Pancreas (tissue), 10 donors: ENCODE measurements at places on chromosomes 2 and 18.

DNA sequence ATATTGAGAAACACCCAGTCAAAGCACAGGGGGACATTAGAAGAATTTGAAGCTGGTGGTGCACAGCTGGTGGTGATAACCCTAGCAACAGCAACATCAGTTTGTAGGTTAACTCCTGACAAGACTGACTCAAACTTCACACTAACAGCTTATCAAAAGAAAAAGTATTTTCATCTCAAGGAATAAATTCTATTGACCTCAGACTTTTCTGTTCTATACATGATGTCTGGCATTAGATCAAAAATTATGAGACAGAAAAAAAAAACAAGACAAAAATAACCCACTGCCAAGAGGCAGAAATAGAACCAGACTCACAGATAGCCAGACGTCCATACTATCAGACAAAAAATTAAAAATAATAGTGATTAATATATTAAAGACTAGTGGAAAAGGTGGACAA lies 126.1 kb downstream of the COL6A3 start:
- no peak for DNase-seq

DNA sequence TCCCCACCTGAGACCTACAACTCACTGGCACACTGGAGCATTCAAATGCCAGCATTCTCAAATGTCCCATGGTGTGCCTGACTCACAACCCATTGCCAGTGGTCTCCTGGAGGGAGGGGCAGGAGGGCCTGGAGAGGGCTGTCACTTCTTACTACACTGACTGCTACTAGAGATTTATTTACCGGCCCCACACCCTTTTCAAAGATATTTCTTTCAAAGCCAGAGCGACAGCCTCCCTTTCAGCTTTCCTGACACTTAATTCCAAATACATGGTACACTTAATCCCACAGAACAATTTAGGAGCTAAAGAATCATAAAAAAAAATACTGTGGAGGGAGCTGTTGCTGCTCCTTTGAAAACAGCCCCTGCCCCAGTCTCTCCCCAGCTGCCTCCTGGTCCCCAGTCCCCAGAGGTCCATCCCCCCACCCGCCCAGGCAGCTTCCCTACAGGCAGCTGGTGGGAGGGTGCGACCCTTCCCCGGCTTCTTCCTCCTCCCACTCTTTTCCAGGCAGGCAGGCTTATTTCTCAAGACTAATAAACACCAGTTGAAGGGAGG lies 129.1 kb upstream of the SMAD2 start:
- no peak for DNase-seq

GRCh38 chr18:62437235-62438017 lies 85.4 kb upstream of the ZCCHC2 start:
- DNase-seq: peak; percentile 79

GRCh38 chr2:241910604-241911520 lies 41.3 kb downstream of the RTP5 start:
- DNase-seq: no peak

GRCh38 chr2:226906163-226906693 lies 70.4 kb downstream of the RHBDD1 start:
- DNase-seq: no peak

- no peak for DNase-seq
Observed at GRCh38 chr18:56186319-56186718, 452.1 kb downstream of the TXNL1 start.

DNA sequence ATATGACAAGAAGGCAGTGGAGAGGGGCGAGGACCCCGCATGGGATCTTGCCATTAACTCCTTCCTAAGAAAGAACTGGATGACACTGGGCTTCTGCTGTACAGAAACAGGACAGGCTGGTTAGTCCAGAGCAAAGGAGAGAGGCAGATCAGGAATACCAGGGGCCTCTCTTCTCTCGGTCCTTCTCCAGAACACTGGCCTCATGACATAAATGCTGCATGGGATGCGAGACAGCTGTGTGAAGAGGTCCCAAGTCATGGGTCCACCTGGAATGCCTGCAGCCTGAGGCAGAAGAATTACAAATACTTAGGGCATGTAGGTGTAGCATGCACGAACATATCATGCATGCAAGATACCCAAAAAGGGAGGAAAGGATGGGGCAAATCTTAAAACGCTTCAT lies 9.1 kb downstream of the MBOAT2 start:
- no peak for DNase-seq

DNA sequence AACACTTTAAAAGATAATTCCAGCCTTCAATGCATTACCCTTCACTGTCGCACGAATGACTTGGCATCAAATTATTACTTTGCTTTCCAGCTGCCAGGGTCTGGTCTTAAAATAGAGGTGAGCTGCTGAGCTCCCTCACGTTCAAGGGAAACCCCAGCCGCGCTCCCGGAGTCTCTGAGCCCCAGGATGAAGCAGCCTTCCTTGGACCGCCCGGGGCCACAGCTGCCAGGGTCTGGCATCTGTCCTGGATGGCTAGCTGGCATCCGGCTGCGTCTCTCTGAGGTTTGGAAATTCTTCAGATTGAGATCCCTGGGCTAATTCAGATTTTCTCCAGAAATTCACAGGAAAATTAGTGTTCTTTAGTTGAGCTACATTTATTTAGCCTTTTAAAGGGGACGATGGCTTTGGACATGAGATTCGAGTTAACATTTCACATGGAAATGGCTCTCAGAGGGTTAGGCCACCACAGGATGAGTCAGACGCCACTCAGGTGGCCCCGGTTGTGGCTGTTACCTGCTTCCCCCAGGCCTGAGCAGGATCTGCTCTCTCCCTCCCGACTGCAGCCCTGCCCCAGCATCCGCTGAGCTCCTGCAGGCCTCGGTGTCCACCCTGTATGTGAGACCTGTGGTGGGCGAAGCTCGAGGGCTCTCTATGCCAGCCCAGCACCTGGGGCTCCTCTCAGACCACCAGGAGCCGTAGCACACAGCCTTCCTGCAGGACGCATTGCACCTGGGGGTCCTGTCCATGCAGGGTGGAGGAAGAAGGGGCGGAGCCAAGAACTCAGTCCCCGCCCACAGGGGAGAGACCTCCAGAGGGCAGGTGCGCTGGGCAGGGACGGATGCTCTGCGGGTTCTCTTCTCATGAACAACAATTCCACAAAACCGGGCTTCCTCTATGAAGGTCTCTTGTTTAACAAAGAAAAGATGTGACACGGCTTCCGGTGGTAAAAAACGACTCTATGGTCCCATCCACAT lies 255.5 kb downstream of the TWIST2 start:
- no peak for DNase-seq

- DNase-seq: no peak
Observed at GRCh38 chr18:54947091-54947490, 12.2 kb downstream of the CCDC68 start.

DNA sequence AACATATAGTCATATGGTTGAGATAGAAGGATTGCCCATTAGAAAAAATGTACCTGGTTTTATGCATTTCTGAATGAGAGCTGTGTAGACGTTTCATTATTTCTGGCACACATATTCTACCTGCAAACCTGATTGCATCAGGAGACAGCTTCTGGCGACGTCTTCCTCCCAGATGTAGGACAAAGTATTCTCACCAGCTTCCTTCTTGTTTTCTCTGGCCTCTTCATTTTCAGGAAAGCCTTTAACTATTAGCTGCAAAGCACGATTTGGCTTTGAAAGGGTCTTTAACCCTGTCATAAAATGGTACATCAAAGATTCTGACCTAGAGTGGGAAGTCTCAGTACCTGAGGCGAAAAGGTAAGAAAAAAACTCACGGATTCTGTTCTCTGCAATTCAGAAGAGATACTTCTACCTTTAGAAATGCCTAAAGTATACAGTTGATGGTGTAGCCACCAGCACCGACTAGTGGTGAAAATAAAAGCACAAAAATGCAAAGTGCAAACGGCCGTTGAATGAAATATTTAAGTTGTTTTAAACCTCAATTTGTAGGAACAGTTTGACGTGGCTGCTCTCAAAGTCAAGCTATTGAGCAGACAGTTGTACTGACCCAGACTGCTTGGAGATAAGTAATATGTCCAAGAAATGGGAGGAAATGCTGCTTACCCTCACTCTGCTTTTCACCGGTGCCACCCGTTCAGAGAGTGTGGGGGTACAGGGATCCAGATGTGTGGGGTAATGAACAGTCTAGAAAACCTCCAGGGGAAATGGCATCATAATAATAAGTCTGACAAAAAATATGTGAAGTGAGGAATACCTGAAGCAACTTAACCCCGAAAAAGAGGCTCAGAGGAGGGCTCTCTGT lies 20.2 kb downstream of the IL18RAP start:
- no peak for DNase-seq

GRCh38 chr2:193326296-193326695 lies 1131.6 kb upstream of the TMEFF2 start:
- no peak for DNase-seq

DNA sequence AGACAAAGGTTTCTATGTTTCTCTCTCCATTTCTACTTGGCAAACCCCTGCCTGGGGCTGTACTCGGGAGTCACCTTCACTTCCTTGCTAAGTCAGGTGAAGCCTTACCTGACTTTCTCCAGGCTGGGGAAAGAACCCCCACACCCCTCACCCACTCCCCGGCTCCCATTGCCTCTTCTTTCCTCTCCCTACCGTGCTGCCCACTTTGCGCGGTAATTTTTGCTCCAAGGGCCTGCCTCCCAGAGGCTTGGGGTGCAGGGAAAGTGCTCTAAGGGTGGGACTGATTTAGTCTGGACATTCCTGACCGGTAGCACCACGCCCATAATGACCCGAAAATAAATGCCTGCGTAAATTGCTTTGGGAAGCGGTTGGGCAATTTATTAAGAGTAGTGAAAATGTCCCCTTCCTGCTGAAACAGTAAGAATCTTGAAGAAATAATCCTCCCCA lies 49.1 kb upstream of the ATP6V1B1 start:
- DNase-seq: peak; percentile 17

DNA sequence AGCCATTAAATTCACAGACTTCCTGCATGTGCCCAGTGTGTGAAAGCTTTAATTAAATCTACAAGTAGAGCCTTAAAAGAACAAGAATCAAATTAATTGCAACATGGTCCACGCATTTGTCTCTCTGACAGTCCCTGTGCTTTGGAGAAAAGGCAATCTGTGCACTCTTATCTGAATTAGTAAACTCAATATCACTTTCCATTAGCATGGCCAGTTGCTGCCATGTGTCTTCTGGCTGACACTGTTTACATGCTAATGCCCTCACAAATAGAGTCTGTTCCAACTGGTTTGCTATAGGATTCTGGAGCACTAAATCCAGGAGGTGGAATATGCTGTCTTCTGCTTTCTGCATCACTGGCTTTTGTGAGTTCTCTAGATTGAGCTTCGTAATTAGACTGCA lies 434.5 kb upstream of the RAB12 start:
- DNase-seq: no peak

DNA sequence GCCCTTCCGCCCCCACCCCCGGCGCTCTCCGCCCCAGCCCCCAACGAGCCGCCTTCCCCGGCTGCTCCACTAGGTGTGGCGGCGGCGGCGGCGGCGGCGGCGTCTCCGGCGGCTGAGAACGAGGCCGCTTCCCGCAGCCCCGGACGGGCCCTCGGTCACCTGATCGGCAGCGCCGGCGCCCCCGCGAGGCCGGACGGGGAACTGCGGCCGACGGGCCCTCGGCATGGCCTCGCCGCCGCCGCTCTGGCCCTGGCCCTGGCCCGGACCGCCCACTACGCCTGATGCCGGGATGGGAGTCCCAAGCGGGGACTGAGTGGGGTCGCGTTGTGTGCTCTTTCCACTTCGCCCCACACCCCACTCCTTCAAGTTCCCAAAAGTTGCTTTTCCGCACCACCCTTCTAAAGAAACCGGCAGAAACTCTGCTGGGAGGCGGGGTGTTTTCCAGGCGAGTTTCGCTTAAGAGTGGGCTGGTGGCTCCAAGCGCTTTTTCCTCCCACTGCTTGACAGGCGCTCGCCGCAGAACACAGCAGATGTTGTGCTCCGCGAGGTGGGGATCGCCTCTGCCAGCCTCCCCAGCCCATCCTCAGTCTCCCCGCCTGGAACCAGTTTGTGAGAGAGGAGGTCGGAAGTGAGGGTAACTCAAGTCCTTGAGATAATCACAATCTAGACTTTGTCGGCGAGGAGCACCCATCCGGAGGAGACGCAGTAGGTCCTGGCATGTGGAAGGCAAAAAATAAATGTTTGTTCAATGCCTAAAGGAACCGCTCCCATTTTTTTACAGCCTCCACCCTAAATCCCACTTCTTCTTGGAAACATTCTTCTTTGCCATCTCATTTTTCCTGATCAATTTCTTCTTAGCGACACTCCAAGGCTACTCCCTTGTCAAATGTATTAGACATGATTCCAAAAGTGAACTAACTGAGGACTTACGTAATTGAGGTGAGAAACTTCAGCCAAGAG lies at the start of gene NCKAP1:
TSS of gene NCKAP1 (minus strand) at position 117 of the 960 bp plus-strand sequence. CDS start 358 bp downstream, outside the sequence.
- DNase-seq: peak; percentile 89

GRCh38 chr2:119821266-119821665 lies 61.5 kb downstream of the PTPN4 start:
- no peak for DNase-seq

GRCh38 chr2:74552914-74553811 lies 579 bp downstream of the LOXL3 start:
- peak; percentile 51 for DNase-seq
